ENCODE measurements at places on chromosomes 13 and 19.

- no peak for DNase-seq
Measured at GRCh38 chr13:49938314-49938713, 2.2 kb upstream of the SPRYD7 start.

DNA sequence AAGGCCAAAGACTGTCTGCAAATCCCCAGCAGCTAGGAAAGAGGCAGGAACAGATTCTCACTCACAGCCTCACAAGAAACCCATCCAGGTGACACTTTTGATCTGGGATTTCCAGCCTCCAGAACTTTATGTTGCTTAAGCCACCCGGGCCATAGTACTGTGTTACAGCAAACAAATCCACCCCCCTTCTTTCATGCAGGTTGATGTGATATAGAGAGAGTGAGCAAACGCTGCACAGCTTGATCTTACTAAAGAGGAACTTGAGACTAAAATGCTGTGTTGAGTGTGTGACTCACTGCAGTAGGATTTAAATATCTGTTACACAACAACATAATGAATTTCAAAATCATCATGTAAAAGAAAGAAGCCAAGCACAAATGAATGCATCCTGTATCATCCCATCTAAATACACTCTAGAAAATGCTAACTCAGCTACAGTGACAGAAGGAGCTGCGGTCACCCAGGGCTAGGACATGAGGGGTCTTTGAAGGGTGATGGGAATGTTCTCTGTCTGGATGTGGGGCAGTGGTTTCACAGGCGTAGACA is 32.2 kb downstream of the RCBTB2 start:
- no peak for DNase-seq

GRCh38 chr19:16830679-16831078 is 1.5 kb downstream of the SIN3B start:
- no peak for DNase-seq

- DNase-seq: no peak
Measured at GRCh38 chr13:24540236-24541126, 27.9 kb upstream of the PARP4 start.

GRCh38 chr19:11463391-11463790 is 17.5 kb downstream of the ELAVL3 start:
- no peak for DNase-seq

DNA sequence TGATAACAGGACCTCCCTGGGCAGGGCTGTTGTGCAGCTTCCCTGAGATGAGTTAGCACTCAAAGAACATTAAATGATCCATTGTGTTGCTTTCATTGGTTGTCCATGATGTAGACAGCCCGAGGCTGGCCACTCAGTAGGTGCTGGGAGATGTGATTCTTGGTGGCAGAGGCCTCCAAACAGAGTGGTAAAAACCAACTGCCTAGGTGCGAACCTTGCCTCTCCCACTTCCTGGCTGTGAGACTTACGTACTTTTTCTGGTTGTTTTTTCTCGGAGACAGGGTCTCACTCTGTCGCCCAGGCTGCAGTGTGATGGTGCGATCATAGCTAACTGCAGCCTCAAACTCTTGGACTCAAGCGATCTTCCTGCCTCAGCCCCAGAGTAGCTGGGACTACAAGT is 6.2 kb downstream of the SARS2 start:
- DNase-seq: peak; percentile 8

DNA sequence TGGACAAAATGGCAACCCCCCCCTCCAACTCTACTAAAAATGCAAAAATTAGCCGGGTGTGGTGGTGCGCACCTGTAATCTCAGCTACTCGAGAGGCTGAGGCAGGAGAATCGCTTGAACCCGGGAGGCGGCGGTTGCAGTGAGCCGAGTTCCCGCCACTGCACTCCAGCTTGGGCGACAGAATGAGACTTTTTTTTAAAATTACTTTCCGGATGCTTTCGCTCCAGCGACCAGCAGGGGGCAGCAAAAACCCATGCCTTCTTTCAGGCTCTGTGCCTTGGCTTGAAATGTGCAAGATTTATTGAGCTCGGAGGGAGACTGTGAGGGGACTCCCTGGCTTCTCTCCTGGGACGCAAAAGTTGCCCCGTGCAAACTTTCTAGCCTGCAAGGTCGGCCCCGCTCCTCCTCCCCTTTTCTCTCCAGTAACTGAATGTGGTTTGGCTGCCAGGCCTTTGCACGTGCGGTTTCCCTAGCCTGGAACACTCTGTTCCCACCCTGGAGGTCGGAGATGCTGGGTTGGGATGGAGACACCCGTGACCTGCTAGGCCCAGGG is 61.4 kb upstream of the NFIC start:
- peak; percentile 61 for DNase-seq

DNA sequence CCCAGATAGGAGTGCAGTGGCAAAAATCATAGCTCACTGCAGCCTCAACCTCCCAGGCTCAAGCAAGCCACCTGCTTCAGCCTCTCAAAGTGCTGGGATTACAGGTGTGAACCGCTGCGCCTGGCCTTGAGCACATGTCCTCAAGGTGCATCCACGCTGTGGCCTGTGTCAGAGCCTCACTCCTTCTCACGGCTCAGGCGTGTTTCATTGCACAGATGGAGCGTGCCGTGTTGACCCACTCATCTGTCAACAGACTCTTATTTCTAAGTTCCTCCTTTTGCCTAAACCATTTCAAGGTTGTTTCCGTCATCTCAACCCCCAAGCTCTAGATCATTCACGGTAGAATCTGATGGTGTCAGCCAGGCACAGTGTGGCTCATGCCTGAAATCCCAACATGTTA is 28.2 kb downstream of the ATP8B3 start:
- no peak for DNase-seq

GRCh38 chr13:111620586-111620985 is 300.1 kb downstream of the TEX29 start:
- DNase-seq: no peak

GRCh38 chr13:98444381-98444780 is 132.5 kb downstream of the STK24 start:
- DNase-seq: no peak

DNA sequence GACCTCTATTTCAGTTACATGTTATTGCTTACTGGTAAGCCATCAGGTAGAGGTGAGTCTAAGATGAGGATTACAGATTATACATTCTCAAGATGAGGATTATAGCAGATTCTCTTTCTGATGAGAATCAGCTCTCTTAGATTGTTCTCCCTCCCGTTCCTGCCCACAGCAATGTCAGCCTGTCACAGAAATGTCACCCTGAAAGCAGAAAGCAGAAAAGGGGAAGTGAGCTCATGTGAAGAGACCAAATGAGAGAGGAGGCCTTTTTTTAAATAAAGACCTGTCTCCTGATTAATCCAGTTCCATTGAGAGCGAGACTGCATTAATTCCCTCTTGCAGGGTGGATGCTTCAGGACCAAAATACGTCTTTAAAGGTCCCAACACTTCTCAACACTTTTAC is 445.6 kb downstream of the KCTD12 start:
- no peak for DNase-seq

DNA sequence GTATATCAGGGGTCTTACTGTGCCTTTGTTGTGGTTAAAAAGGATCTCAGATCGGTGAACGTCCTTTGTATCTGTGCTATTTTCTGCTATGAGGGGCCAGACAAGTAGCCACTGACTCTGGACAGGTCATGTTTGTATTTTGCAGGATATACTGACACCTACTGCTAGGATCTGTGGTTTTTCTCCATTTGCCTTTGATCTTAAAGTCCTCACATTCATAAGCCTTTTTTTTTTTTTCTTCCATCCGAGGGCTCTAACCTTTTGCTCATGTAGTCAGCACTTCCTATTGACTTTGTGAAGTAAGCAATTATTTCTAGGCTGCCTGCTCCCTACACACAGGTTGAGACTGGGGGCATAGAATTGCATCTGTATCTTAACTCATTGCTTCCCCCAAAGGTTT is 106.2 kb downstream of the SLITRK5 start:
- DNase-seq: no peak

DNA sequence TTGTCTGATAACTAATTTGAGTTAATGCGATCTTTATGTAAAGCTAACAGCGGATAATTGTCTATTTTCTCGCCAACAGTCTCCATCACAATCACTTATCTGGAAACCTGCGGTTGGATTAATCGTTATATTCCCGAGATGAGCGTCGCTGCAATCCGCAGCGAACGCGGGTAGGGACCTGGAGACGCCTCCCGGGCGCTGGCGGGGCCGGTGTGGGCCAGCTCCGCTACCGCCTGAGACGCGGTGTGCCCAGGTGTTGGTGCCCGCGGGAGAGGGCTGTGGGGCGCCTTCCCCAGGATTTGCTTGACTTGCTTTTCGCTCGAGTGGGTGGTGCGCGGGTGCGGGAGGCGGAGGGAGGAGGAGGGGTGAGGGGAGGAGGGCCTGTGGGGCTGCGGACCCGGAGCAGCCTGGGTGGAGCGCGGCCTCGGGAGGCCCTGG is 38.3 kb downstream of the SOX1 start:
- no peak for DNase-seq

GRCh38 chr19:40320558-40320935 is 27.6 kb downstream of the C19orf47 start:
- no peak for DNase-seq

- no peak for DNase-seq
Measured at GRCh38 chr13:72986197-72986596, 72.6 kb upstream of the KLF5 start.

DNA sequence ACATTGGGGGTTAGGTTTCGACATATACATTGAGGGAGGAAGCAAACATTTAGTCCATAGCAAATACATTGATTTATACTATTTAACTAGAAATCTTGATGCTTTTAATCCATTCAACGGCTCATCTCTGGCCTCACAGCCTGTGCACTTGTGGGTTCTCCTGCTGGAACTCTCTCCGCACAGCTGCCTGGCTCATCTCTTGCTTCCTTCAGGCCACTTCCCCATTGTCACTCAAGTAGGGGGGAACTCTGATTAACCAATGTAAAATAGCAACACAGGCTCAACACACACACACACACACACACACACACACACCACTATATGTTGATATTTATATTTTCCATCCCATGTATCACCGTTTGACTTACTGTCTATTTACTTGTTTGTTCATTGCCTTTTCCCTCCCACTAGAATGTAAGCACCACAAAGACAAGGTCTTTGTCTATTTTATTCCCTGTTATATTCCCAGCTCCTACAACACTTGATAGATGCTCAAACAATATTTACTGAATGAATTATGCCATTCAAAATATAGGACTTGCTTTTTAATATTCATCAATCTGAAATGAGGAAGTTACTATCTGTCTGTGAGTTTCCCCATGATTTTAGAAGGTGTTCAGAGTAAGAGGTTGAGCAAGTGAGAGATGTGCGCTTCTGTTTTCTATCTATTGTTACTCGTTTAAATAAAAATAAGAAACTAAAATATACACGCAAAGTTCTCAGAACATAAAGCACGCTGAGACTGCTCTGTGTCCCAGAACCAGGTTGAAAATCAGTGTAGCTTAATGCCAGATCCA is 29.8 kb upstream of the PABPC3 start:
- no peak for DNase-seq

- no peak for DNase-seq
Measured at GRCh38 chr13:43159026-43159461, 135.7 kb downstream of the DNAJC15 start.

DNA sequence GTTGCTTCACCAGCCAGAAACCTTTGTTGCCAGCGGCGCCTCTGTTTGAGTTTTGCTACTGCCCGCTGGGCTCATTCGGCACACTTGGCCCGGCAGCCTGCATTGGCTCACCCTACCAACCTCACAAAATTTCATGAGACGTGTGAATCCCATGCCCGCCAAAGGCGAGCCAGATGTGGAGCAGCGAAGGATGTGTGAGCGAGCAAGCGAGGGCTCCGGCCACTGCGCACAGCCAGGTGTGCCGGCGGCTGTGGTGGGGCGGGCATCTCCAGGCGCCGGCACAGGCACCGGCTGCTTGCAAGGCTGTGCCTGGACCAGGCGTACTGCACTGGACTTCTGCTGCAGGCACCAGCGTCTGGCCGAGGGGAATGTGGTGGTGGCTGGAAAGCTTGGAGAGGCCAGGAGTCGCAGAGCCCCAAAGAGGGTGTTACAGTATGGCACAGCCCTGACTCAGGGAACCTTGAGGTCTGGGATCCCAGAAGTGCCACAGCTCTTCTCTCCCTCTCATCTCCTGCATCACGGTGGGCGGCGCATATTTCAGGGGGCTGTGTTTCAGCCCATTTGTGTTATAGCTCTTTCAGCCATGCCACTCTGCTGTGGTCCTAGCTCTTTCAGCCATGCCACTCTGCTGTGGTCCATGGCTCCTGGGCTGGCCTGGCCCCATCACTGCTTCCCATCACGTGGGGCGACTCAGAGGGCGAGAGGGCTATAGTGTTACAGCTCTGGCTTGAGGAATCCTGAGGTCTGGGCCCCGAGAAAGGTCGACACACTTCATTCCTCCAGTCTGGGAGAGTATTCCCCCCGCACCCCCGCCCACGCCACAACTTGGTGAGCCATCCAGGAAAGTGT is 592.0 kb upstream of the SLITRK5 start:
- no peak for DNase-seq

DNA sequence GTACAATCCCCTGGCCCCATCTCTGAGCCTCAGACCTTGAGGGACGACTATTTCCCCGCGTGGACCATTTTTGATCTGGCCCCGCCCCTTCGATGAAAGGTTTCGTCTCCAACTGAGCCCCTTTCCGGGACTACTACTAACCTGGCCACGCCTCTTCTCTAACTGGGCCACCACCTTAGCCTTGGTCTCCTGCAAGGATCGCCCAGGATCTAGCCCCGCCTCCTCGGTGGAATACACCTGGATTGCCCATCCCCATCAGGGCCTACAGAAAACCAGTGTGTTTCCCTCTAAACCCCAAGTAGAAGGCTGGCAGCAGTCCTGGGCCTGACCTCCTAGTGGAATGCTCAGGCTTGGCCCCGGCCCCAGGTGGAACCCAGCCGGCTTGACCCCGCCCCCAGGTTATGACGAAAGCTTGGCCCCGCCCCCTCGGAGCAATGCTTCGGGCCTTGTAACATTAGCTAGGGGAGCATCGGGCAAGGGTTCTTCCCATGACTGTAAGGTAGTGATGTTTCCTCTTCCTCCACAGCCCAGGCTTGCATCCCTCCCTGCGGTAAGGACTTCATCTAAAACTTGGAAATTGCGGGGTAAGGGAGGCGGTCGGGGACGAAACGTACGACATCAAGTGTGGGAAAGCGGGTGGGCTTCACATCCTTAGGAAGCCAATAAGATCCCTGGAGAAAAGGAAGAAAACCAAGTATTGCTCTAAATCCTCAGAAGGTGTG is 9.1 kb downstream of the SPACA6 start:
- peak; percentile 36 for DNase-seq

DNA sequence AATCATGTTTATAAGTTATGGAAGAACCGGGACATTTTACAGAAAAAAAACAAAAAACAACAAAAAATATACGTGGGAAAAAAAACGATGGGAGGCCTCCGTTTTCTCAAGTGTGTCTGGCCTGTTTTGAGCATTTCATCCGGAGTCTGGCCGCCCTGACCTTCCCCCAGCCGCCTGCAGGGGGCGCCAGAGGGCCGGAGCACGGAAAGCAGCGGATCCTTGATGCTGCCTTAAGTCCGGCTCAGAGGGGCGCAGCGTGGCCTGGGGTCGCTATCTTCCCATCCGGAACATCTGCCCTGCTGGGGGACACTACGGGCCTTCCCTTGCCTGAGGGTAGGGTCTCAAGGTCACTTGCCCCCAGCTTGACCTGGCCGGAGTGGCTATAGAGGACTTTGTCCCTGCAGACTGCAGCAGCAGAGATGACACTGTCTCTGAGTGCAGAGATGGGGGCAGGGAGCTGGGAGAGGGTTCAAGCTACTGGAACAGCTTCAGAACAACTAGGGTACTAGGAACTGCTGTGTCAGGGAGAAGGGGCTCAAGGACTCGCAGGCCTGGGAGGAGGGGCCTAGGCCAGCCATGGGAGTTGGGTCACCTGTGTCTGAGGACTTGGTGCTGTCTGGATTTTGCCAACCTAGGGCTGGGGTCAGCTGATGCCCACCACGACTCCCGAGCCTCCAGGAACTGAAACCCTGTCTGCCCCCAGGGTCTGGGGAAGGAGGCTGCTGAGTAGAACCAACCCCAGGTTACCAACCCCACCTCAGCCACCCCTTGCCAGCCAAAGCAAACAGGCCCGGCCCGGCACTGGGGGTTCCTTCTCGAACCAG is 1.8 kb upstream of the APOE start:
- peak; percentile 65 for DNase-seq

All from CD4-positive, alpha-beta T cell treated with Interleukin-6 at 100 ng/mL for 8 hours (primary cell).